Kidney glomerular epithelial cell (primary cell): ENCODE measurements at places on chromosomes 16 and 17.
A peak's percentile ranks its signal among the peaks of the same experiment; 100 is the strongest.

DNA sequence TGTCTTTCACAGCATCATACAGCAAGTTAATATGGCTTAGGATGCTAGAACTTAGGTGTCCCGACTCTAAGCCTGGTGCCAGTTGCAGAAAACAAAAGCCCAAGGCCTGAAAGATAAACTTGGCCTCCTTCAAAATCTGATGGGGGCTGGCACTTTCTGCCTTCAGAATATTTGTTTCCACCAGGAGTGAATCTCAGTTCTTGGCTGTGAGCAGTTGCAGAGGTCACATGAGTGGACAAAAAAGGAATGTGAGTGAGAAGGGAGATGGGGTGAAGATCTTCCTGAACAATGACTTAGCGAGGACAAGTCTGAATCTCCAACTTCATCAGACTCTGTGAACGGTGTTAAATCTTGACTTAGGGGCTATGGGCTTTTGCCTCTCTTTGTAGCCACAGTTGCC is 46.6 kb downstream of the HOXB1 start:
- peak; percentile 62 for DNase-seq

DNA sequence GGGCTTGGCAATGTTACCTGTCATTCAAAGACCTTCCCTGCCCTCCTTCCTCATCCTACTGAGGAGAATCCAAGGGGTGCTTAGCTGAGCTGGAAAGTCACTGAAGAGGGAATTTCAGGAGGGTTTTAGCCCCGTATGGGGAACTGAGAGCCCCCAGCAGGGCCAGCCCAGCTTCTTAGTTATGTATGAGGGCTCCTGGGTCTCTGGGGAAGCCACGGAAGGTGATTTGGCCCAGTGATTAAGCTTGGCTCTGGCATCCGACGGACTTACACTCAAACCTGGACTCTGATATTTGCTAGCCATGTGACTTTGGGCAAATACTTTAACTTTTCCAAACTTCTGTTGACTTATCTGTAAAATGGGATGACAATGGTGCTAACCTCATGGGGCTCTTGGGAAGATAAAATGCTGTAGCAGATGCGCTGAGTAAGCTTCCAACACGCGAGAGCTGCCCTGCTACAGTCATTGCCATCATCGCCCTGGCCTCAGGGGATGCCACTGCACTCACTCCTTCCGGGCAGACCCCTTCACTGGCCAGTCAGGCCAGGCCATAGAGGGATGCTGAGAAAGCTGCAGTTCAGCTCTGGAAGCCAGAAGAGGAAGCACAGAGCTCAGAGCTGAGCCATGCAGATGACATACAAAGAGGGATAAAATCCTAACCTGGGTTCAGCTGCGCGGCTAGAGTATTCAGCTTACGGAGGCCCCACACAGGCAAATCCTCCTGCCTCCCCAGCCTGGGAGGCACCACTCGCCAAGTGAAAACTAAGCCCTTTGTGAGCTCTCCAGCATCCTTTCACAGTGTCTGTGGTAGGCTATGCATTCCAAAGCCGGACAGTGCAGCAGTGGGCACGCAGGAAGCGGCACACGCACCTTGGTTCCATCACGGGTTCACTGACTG is 44.9 kb upstream of the PIK3R6 start:
- no peak for DNase-seq

- DNase-seq, result no peak
Measured at GRCh38 chr16:54239456-54239855, 47.1 kb downstream of the IRX3 start.

GRCh38 chr17:50963139-50963538 is 97.0 kb upstream of the TOB1 start:
- DNase-seq, result no peak

GRCh38 chr17:76820039-76820438 is 48.2 kb upstream of the MGAT5B start:
- no peak for DNase-seq

DNA sequence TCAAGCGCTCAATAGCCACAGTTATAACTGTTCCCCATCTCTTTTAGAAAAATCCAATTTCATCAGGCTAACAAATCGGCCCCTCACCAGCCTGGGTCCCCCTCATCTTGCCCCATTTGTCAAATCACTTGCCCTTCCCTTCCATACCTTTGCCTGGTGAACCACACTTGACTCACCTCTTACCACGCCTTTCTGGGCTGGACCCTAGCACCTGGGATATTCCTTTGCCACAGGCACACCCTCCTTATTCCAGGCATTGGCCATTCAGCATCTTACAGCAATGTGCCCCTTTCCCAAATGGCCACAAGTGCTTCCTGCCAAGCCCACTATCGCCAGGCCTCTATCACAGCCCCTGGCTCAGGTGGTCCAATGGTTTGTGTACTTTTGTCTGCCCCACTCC is 14.9 kb downstream of the CMTM4 start:
- DNase-seq, result no peak

DNA sequence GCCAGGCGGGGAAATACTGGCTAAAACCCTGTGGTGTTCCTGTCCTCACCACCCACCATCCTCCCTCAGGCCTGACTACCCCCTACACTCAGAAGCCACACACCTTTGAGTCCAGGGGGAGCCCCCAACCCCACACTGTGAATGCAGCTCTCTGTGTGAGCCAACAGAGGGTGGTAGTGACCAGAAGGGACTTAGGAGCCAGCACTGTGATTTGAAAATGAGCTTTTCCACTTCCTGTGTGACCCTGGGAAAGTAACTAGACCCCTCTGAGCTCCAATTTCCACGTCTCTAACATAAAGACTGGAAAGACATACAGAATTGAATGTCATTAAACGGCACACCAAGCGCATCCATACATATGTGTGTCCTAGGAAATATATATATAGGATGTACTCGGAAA is 58.7 kb downstream of the SDK2 start:
- DNase-seq, result no peak

- DNase-seq, result no peak
Measured at GRCh38 chr17:60790205-60790604, 112.6 kb downstream of the BCAS3 start.

GRCh38 chr16:77971306-77972061 is 50.9 kb upstream of the CLEC3A start:
- DNase-seq, result peak; percentile 44

GRCh38 chr16:3879258-3879886 is 1.1 kb downstream of the CREBBP start:
- DNase-seq, result no peak

DNA sequence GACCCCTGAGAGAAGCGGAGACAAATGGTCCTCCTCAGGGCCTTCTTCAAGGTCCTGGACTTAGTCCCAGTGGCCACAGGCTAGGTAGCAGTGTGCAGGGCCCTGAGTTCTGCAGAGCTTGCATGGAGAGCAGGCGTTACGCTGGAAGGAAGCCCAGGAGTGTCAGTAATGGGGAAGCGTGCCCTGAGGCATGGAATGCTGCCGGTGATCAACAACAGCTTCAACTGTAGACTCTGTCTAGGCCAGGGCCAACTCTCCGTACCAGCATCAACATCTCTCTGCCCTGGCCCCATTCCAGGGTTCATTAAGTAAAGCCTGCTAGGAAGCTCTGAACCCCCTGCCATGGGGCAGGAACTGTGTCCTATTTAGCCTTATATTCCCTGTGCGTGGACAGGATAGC is 568 bp upstream of the TNK1 start:
- DNase-seq, result no peak

DNA sequence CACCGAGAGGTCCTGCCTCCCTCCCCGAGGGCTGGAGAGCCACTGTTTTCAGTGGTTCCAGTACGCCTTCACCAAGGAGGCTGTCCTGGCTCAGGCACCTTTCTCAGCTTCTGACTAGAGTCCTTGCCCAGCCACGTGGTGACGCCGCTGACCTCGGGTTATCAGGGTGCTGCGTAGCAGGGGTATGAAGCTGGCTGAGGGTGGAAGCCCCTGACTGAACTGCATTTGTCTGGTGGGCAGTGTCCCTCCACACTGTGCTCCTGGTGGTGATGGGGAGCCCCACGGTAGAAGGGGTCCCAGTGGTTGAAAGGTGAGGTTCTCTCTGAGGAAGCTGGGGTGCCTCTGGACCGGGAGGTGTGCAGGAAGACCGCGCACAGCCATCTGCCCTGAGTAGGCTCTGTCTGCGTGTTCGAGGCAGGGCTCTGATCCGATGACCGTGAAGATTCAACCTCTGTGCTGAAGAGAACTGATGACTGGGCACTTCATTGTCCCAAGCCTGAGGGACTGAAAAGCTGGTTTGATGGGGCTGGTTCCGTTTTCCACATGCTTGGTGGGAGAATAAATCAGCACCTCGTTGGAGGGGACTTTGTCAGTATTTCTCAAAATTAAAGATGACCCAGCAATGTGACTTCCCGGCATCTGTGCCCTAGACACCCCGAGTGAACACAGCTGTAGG is 2.5 kb downstream of the ACSF3 start:
- no peak for DNase-seq

- no peak for DNase-seq
Measured at GRCh38 chr17:42522798-42523278, 13.2 kb upstream of the NAGLU start.

DNA sequence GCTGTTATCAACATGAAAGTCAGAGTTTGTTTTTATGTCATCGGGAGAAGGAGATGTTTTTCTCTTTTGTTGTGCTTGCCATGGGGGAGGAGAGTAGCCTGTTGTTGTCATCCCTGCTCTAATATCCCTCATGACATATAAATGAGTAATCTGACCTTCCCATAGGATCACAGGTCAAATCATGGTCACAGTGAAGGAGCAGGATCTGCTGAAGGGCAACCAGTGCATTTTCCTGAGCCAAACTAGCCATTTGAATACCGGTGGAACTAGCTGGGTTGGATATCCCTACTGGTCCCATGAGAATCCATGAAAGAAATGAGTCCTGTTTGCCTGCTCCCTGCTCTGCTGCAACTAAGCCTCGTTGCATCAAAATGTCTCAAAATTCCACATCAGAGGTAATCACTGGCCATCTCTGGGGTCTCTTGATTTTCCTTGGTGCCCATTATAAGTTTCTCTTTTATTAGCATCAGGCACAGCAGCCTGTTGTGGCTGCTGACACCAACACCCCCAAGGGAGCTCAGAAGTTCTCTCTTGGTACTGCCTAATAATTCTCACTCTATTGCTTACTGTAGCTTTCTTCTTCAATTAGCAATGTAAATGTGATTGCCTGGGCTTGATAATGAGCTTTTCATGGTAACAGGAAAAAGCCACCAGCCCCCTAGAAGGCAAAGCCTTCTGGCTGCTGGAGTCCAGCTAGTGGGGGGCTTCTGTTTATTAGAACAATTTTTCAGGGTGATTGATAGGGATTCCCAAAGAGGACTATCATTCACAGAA is 211.4 kb upstream of the ERCC4 start:
- DNase-seq, result no peak

DNA sequence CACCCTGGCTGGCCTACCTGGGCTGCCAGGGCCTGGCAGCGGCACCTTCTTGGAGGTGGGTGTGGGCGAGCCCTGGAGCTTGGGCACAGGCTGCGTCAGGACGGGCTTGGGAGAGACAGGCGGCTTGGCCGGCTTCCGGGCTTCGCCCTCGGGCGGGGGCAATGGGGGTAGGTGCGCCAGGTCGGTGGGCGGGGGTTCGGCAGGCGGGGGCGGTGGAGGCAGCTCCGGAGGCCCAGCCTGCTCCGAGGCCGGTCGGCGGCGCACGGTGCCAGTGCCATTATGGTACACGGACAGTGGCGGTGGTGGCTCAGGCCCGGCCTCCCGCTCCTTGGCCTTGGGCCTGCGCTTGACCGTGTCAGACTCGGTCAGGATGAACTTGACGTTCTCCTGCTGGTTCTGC is 16.8 kb downstream of the CASKIN1 start:
- no peak for DNase-seq

- DNase-seq, result no peak
Measured at GRCh38 chr16:83231729-83232128, 576.0 kb upstream of the HSBP1 start.

- DNase-seq, result no peak
Measured at GRCh38 chr16:78689536-78689935, 590.1 kb downstream of the WWOX start.

GRCh38 chr16:75096656-75097055 is 19.9 kb downstream of the LDHD start:
- DNase-seq, result no peak

GRCh38 chr17:32976605-32977004 is 15.0 kb upstream of the SPACA3 start:
- no peak for DNase-seq

DNA sequence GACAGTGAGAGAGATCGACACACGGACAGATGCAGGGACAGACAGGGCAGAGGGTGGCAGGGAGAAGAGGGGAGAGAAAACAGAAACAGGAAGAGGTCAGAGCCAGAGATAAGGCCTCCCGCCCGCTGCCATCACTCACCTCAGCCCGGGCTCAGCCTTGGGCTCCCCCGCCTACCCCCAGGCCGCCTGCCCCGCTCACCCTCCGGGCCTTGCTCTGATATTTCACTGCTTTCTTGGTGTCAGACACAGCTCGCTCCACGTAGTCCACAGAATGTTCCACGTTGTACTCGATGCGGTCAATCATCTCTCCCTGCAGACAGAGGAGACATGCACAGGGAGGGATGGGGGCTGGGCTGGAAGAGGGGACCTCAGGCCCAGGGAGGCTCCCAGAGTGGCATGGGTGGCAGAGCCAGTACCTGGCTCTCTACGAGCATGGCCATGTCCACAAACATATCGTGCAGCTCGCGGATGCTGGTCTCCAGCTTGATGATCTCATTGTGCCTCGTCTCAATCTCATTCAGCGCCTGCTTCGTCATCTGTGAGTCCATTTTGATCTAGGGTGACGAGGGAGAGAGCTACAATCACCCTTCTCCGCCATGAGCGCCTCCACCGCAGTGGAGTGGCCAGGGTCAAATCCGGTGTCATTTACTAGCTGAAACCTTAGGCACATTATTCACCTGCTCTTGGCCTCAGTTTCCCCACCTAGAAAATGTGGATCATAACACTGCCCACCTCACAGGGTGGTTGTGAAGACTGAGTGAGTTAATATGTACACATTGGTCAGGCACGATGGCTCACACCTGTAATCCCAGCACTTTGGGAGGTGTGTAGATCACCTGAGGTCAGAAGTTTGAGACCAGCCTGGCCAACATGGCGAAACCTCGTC is 8.2 kb downstream of the HSD3B7 start:
- DNase-seq, result no peak

GRCh38 chr17:45225051-45225700 is 3.5 kb downstream of the FMNL1 start:
- no peak for DNase-seq

GRCh38 chr17:57033296-57033695 is 51.8 kb upstream of the AKAP1 start:
- DNase-seq, result no peak

DNA sequence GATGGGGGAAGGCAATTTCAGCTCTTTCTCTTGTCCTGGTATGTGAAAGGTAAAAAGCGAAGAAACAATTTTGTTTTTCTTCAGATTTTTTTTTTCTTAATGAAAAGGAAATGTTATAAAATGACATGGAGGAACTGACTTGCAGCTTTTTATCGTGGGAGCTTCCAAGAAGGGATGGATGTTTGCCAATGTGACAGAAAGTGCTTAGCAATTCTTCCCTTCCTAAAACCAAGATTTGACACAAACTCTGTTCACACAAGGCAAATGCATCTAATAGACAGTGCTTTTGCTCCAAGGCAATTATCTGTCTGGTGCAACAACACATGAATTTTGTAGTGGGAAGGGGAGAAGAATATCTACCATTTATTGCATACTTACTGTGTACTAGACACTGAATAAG is 988.5 kb downstream of the CDH11 start:
- DNase-seq, result no peak

GRCh38 chr17:64092113-64092512 is 37.8 kb downstream of the ERN1 start:
- DNase-seq, result no peak
